ENCODE measurements at places on chromosomes 5 and 9.

DNA sequence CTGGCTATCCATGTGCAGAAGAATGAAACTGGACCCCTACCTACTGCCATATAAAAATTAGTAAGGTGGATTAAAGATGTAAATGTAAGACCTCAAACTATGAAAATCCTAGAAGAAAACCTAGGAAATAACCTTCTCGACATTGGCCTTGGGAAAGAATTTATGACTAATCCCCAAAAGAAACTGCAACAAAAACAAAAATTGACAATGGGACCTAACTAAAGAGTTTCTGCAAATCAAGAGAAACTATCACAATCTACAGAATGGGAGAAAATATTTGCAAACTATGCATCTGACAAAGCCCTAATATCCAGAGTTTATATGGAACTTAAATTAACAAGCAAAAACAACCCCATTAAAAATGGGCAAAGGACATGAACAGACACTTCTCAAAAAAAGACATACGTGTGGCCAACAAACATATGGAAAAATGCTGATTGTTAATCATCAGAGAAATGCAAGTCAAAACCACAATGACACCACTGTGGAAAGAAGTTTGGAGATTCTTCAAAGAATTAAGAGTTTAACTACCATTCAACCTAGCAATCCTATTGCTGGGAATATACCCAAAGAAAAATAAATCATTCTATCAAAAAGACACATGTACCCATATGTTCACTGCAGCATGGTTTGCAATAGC lies 98.5 kb downstream of the NR3C1 start:
- no peak for DNase-seq

DNA sequence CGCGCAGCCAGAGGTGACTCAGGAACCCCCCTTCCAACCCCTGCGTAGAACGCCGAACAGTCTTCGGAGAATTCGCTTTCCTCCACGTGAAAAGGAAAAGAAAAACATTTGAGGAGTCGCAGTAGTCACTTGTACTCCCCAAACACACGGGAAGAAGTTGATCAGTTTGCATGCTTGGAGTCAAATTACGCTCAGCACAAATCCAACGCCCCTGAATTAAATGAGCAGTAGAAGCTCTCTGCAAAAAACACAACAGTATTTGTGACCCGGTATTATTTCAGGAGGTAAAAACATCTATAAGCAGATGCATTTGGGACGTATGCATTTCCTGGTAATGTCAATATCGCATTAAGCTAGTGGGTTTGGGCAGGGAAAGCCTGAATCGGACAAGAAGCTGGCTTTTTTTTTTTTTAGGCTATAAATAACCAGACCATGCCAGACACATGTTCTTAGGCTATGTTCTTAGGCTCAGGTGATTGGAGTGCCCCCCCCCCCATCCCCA lies 854 bp upstream of the ARL15 start:
- DNase-seq = no peak

GRCh38 chr5:79990205-79990597 lies 861 bp downstream of the MTX3 start:
- DNase-seq = no peak

DNA sequence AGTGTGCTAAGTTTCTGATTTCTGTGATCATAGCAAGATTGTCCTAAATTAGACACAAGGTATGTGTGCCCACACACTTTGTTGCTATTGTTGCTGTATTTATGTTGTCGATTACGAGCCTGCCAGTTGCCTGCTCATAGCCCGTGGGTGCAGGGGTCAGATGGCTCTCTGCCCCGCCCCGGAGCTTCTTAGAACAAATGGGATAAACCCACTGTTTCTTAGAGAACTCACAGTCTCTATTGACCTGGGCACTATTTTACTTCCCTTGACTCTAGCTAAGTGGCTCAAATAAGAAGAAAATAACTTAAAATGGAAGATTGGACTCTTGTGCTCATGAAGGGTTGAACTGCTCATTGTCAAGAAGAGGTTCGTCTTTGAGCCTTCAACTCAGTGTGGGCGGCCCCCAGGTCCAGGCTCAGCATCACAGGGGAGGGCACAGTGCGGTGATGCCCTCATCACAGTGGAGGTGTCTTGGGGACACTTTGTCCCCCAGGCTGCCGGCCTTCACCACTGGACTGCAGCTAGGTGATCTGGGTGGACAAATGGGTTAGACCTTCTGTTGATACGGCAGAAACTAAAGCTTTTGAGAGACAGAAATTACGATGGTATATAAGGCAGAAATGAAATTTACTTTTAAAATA lies 155.5 kb downstream of the TENT4A start:
- no peak for DNase-seq

DNA sequence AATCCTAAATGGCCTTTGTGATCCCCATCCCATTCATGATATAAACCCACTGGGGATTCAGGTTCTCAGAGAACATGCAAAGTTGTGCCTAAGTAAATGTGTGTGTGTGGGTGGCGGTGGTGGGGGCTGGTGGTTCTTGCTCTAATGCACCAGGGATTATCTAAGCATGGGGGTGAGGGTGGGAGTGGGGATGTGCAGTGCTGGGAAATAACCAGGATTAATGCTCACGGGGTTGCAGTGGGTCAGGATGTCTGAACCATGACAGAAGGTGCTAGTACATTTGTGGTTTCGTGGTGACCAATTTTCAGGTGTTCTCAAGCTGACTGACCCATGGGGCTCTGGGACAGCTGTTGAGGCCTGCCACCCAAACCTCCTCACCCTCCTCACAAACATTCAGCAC lies 101.0 kb downstream of the ZNF608 start:
- no peak for DNase-seq

DNA sequence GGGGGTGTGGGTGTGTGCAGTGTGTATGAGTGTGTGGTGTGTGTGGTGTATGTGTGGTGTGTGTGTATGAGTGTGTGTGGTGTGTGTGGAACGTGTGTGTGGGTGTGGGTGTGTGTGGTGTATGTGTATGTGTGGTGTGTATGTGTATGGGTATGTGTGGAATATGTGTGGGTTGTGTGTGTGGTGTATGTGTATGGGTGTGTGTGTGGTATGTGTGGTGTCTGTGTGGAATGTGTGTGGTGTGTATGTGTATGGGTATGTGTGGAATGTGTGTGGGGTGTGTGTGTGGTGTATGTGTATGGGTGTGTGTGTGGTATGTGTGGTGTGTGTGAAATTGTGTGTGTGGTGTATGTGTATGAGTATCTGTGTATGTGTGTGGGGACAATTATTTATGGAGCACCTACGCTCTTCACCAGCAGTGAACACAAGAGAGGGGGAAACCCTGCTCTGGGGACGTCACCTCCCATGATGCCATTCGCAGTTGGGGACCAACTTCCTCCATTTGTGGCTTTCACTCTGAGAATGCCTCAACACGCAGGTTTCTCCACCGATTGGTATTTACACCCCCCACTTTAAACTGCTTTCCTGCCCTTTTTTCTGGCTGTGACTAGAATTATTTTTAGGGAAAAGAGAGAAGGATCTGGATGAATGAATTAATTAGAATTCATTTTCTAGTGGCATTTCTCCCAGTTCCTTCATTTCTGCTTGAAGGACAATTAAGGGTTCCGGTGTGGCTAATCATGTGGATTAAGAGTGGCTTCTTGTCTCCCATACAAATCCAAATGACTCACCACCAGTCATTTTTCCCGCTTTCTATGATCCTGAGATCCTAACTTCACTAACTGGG lies 238.1 kb downstream of the ROR2 start:
- DNase-seq = no peak

- DNase-seq = no peak
Observed at GRCh38 chr9:136659861-136660784, 2.6 kb upstream of the EGFL7 start.

DNA sequence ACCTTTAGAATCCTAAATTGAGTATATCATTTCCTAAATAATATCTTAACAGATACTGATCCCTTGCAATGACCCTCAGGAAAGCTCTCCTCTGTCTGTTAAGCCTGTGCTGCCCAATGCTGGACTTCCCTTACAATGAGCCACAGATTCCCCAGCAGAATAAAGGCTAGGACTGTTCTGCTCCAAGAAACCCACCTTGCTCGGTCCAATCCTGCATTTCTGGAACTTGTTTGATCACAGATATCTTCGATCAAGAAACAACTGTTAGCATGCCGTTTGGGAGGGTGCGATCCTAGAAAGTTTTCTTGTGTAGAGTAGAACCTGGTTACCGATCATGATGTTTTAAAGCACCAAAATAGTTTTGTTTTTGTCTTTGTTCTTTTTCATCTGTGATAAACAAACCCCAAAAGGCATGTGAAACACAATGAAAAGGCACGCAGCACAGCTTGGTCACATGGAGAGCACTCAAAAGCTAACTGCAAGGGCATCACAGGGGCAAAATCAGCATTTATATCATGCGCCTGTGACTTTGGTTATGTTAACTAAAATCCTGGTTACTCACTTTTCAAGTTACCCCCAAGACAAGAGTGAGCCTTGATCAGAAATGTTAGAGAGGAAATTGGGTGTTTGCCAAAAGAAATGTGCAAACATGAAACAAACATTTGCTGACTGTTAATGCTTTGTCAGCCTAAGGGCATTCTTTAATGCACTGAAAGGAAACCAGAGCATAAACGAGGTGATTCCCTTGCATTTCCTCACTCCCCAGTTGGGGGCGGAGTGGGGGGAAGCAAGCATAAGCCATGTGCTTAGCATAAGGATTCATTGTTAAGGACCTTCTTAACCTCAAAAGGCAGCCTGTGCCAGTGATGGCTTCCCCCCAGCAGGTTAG lies 61.9 kb upstream of the ADAMTS16 start:
- no peak for DNase-seq

GRCh38 chr5:6905883-6906282 lies 192.7 kb downstream of the TENT4A start:
- no peak for DNase-seq

DNA sequence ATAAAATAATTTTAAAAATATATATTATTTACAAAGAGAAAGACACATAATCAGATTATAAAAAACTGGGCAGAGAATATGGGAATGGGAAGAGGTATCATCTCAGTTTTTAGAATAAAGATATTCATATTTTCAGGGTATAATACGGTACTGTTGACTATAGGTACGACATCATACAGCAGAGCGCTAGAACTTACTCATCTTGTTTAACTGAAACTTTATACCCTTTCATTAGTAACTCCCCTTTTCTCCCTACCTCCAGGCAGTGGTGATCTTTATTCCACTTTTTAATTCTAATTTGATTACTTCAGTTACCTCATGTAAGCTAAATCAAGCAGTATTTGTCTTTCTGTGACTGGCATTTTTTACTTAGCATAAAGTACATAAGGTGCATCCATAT lies 742.1 kb downstream of the MTRR start:
- DNase-seq = no peak

Data from retina (tissue), 1 donor.